ENCODE measurements at places on chromosomes 4 and X.

GRCh38 chrX:48751343-48751742, 10.2 kb upstream of the GLOD5 start:
- no peak for ATAC-seq

DNA sequence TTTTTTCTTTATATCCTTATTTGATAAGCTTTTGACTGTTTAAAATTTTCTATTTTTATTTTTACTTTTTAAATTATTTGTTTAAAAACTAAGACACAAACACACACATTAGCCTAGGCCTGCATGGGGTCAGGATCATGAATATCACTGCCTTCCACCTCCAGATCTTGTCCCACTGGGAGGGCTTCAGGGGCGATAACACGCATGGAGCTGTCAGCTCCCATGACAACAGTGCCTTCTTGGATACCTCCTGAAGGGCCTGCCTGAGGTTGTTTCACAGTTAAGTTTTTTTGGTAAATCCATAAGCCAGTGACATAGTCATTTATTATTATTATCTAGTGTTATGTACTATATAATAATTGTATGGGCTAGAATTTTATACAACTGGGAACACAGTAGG, 85.4 kb upstream of the FAT1 start:
- no peak for ATAC-seq

- ATAC-seq, result no peak
These were observed 4.5 kb downstream of the BST1 start for GRCh38 chr4:15707363-15707715.

GRCh38 chr4:8110071-8110986, 48.3 kb downstream of the ABLIM2 start:
- no peak for ATAC-seq

DNA sequence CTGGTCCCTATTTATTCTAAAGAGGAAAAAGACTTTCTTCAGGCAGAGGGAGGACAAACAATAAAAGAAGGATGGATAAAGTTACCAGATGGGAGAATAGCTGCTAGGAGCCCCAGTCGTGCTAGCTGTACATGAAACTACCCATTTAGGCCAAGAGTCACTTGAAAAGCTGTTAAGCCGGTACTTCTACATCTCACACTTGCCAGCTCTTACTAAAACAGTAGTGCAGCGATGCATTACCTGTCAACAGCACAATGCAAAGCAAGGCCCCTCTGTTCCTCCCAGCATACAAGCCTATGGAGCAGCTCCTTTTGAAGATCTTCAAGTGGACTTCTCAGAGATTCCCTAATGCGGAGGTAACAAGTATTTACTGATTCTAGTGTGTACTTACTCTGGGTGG, 1138.8 kb downstream of the ARAP2 start:
- no peak for ATAC-seq

GRCh38 chrX:145844886-145845285, 27.3 kb downstream of the SLITRK2 start:
- no peak for ATAC-seq

GRCh38 chrX:41630091-41630490, 58.7 kb upstream of the GPR34 start:
- no peak for ATAC-seq

- ATAC-seq, result no peak
These were observed 8.1 kb downstream of the MBNL3 start for GRCh38 chrX:132480581-132481203.

GRCh38 chr4:142079959-142080358, 443.6 kb downstream of the IL15 start:
- ATAC-seq, result no peak

GRCh38 chr4:36325926-36326325, 44.5 kb downstream of the DTHD1 start:
- ATAC-seq, result no peak

GRCh38 chr4:15765391-15765790, 12.7 kb upstream of the CD38 start:
- ATAC-seq, result no peak

- ATAC-seq, result no peak
These were observed 40.5 kb downstream of the AGA start for GRCh38 chr4:177401658-177402273.

- no peak for ATAC-seq
These were observed 5.8 kb upstream of the USO1 start for GRCh38 chr4:75718529-75718928.

DNA sequence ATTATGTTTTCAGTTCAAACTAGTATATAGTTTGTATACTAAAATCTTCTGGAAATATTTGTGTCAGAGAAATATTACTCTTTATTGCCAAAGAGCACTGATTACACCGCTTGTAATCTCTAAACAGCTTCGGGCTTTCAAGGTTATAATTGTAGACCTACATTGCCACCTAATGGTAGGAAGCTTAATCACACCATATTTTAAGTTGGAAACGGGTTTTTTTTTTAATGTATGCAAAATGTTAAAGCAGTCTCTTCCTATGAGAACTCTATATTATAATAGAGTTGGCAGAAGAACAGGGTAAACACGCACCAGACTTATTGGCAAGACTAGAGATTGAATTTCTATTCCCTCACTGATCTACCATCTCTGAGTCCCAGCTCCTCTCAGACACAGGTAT, 19.5 kb upstream of the NFXL1 start:
- no peak for ATAC-seq

Data from gastroesophageal sphincter (tissue), 4 donors.